ENCODE measurements at places on chromosomes 16 and 17.

DNA sequence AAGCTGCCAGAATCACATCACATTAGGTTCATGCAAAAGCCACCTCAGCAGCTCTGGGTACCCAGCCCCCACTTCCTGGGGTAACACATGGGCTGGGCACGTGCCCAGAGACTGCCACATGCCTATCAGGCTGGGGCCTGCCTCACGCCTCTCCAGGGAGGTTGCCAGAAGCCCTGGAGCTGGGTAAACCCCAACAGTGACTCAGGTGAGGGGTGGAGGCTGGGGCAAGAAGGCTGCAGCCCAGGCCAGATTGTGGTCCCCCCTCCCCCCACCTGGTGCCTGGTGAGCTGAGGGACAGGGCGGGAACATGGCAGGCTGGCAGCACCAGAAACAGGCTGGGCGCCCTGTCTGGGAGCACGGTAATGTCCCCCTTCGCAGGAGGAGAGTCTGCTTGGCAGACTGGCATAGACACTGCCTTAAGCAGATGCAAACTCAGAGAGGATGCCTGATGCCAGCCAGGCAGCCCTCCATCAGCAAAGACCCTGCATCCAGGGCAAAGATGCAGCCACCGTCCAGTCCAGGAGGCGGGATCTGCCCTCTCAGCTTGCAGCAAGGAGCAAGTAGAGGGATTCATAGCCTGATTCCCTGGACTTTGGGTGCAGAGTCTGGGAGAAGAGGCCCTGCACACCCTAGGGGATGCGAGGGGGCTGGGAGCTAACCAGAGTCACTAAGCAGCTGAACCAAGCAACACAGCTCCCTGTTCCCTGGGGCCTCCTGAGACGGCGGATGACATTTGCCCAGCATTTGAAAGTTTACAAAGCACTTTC lies 28.8 kb downstream of the NGFR start:
- peak; percentile 46 for DNase-seq

- no peak for DNase-seq
These were observed 110.5 kb downstream of the HS3ST2 start for GRCh38 chr16:22924492-22924891.

DNA sequence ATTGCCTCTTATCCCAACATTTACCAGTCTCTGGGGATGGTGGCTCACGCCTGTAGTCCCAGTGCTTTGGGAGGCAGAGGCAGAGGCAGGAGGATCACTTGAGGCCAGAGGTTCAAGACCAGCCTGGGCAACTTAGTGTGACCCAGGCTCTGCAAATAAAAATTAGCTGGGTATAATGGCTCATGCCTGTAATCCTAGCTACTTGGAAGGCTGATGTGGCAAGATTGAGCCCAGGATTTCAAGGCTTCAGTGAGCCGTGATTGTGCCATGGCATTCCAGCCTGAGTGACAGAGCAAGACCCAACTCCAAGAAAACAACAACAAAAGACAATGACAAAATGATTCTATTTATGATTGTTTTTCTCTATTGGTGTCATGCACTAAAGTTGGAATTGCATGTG lies 244.9 kb downstream of the RBFOX1 start:
- no peak for DNase-seq

- no peak for DNase-seq
These were observed 201.5 kb upstream of the TNRC6C start for GRCh38 chr17:77756846-77757560.

DNA sequence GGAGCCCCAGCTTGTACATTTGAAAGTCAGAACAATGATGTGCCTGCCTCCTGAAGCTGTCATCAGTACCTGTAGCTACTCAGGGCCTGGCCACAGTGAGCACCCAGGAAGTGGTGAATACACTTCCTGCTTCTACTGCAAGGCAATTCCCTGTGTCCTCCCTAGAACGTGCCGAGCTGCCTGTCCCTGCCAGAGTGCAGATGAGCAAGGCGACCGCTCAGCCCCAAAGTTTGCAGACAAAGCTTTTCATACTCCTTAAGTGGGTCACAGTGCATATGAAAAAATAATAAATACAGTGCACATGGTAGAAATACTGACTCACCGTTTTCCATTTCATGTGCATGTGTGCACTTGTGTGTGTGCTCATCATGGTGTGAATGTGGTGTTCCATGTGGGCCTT lies 77.3 kb downstream of the MPRIP start:
- DNase-seq, result peak; percentile 77

GRCh38 chr16:88527186-88527936 lies 42.8 kb upstream of the ZC3H18 start:
- peak; percentile 78 for DNase-seq

GRCh38 chr16:17327664-17328335 lies 143.0 kb downstream of the XYLT1 start:
- DNase-seq, result no peak

DNA sequence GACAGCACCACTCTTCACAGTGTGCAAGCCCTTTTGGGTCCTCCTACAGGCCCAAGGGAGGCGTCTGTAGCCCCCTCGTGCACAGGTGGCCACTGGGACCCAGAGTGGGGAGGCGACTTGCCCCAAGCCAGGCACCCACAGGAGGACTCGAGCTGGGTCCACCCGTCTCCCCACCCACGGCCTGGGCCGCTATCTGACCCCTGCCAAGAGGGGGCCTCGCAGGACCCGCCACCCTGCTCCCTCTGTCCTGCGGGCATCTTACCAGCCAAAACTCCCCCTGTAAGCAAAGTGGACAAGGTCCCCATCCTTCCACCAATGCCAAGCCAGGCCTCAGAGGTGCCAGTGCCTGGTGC lies 31.1 kb downstream of the CNGB1 start:
- DNase-seq, result no peak

GRCh38 chr17:63696381-63696961 lies 3.5 kb downstream of the LIMD2 start:
- peak; percentile 55 for DNase-seq

DNA sequence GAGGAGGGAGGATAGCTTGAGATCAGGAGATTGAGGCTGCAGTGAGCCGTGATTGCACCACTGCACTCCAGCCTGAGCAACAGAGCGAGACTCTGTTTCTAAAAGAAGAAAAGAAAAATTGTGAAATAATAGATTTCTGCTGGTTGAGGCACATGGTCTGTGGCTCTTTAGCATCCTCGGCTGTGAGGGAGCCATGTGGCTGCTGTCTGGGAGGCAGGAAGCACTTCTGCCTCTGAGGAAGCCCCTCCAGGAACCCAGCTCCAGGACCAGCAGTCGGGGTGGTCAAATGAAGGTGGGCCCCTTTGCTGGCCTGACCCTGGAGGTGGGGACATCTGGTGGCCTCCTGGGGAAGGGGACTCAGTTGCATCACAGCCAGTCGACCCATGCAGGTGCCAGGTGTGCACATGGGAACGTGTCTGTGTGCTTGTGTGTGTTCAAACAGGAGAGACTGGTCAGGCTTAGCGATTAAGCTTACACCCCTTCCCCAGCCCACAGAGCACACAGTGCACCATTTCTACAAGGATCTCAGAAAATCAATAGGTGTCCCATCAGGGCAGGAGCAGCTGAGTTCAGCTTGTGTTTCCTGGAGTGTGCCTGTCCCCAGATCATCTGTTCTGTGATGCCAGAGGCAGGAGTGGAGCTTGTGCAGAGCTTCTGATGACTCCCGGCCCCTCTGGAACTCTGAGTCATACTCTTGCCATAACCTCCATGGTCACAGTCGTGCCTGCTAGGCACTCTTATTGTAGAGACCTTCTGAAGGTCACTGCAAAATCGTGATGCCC lies 24.3 kb upstream of the MGAT5B start:
- no peak for DNase-seq

GRCh38 chr17:77372444-77373298 lies 231.9 kb downstream of the SEC14L1 start:
- peak; percentile 69 for DNase-seq

- DNase-seq, result no peak
These were observed 18.1 kb upstream of the MTMR4 start for GRCh38 chr17:58532555-58532951.

DNA sequence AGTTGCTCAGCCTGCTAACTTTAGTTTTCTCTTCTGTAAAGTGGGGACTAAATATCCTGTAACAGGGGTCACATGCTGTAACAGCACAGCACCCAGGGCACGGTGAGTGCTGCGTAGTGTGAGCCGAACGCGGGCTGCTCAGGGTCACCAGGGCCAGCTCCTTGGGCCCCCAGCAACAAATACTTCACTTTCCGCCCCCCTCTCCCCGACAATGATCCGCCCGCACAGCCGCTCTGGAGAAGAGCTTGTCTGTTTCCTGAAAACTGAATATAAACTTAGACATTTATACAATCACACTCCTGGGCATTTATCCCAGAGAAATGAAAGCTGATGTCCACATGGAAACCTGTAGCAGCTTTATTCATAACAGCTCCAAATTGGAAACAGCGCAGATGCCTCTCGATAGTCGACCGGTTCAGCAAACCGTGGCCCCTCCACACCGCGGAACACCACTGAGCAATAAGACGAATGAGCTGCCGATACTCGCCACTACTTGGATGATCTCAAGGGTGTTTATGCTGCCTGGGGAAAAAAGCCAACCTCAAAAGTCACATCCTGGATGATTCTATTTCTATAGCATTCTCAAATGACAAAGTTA lies 267.2 kb downstream of the PARN start:
- DNase-seq, result no peak

DNA sequence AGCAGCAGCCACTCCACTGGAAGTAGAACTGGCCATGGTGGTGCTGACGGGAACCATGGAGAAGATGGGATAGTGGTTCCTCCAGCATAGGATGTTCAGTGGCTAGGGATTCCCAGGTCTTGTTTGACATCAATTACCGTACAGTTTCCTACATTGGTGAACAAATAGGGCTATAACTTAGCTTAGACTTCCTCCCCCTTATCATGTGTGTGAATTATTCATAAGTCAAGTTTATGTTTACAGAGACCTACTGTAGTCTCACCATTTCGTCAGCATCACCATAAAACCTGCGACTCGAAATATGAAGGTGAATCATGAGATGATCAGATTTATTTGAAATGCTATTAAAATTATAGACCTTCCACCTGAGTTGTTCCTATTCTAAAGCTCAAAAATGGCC lies 1.2 kb downstream of the KRTAP2-3 start:
- DNase-seq, result no peak

DNA sequence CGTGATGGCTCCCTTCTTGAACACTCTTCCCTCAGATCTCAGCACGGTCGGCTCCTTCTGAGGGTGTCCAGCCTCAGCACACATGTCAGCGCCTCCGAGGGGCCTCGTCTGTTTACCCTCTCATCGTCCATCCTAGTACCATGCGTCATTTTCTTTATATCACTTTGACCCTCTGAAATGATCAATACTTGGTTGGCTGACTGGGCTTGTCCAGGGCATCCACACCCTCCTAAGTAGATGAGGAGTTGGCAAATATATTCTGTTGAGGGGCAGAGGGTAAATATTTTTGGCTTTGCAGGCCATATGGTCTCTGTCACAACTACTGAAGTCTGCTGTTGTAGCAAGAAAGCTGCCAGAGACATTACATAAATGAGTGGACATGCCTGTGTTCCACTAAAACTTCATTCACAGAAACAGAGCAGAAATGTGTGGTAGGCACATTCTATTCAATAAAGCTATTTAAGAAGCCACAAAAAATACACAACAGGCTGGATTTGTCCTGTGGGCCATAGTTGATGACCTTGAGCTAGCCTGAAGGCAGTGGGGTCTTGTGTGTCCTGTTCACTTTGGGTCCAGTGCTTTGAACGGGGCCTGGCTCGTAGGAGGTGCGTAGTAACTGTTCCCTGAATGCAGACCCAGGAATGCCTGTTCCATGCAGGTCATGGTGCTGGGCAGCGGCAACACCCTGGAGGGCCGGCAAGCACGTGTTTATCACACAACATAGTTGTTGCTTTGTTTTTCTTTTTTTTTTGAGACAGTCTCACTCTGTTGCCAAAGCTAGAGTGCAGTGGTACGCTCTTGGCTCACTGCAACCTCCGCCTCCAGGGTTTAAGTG lies 185.8 kb downstream of the SNX29 start:
- DNase-seq, result no peak

GRCh38 chr17:4475001-4475400 lies 23.7 kb upstream of the SPNS2 start:
- no peak for DNase-seq

GRCh38 chr17:4751932-4752331 lies 12.2 kb upstream of the CXCL16 start:
- no peak for DNase-seq

GRCh38 chr16:9309844-9310243 lies 218.4 kb downstream of the HAPSTR1 start:
- DNase-seq, result no peak

DNA sequence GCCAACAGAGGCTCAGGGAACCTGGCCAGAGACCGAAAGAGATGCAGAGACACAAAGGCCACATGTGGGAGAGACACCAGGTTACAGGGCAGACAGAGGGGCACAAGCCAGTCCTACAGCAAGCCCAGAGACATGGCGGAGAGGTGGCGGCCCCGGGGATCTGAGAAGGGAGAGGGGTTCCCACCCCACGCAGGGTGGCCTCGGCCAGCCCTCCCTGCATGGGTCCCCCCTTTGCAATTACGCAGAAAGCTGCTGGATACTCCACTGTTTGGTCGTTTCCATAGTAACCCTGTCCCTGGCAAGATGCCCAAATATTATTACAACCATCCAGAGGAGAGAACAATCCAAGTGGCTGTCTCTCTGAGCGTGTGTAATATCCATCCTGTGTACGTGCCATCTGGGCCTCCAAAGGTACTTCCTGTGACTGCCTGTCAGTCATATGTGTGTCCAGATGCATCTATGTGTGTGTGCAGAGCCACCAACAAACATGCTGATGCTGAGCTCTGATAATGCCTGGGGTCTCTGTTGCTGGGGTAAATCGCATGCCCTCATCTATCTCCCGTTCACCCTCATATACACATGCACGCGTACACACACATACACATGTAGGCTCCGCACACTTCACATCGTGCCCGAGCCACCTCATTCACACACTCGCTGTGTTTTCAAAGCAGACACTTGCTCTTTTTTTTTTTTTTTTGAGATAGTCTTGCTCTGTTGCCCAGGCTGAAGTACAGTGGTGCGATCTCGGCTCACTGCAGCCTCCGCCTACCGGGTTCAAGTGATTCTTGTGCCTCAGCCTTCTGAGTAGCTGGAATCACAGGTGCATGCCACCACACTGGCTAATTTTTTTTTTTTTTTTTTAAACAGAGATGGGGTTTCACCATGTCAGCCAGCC lies 5.5 kb downstream of the PCGF2 start:
- no peak for DNase-seq

DNA sequence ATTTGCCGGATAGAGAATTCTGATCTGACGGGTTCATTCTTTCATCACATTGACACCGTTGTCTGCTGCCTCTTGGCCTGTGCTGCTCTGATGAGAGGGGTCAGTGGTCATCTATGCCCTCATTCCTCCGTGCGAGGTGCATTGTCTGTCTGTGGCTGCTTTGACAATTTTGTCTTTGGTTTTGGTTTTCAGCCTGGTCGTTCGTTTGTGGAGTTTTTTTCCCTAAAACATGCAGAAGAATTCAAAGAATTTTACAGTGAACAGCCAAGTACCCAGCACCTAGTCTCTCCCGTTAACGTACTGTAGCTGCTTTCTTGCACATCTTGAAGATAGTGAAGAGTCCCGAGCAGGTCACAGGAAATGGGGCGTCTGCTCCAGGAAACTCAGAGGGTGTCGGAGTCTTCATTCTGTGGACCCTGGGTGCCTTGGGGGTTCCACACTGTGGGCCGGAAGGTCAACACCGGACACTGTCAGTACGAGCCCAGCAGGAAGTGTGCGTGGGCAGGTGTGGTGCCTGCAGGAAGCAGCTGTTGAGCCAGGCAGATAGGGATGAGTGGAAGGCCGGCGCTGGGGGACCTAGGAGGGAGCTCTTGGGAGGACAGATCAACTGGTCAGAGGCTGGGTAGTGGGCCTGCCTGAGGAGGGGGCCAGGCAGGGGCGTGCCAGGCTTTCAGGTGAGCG lies 28.2 kb downstream of the CRAMP1 start:
- no peak for DNase-seq

GRCh38 chr16:49801290-49801689 lies 54.6 kb downstream of the ZNF423 start:
- no peak for DNase-seq

- DNase-seq, result no peak
These were observed 3.3 kb upstream of the MRM1 start for GRCh38 chr17:36597866-36598777.
